ENCODE measurements at places on chromosomes 11 and 22.

- DNase-seq, result no peak
Measured at GRCh38 chr11:7657306-7658025, 15.8 kb downstream of the CYB5R2 start.

- no peak for DNase-seq
Measured at GRCh38 chr22:27207907-27208306, 550.5 kb downstream of the MIAT start.

- no peak for DNase-seq
Measured at GRCh38 chr11:10004526-10005113, 289.4 kb downstream of the SBF2 start.

- DNase-seq, result no peak
Measured at GRCh38 chr22:18031695-18032454, 7.5 kb upstream of the MICAL3 start.

- no peak for DNase-seq
Measured at GRCh38 chr22:23110190-23110921, 31.4 kb downstream of the RSPH14 start.

DNA sequence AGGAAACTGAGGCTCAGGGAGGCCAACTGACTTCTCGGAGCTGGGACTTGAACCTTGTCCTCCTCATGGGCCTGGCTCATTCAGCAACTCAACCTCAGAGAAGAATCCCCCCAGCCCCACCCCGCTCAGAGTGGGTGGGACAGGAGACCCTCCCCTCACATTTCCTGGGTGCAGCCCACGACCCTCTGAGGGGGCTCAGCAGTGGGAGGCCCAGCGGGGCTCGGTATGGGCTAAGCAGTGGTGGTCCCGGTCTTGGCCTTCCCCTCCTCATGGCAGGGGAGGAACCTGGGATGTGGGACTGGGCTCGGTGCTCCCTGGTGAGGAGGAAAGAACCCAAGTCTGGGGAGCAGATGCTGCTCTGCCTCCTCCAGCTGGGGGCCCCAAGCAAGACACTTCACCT, 14.2 kb upstream of the CABP7 start:
- no peak for DNase-seq

GRCh38 chr11:3165152-3165705, at the start of gene OSBPL5:
Gene OSBPL5 (minus strand): TSS chr11:3165310. CDS start chr11:3129148, 36,162 bp downstream.
- no peak for DNase-seq

GRCh38 chr11:36070213-36070953, 126.5 kb downstream of the LDLRAD3 start:
- no peak for DNase-seq

GRCh38 chr22:40703736-40704135, 24.5 kb downstream of the MCHR1 start:
- DNase-seq, result no peak

DNA sequence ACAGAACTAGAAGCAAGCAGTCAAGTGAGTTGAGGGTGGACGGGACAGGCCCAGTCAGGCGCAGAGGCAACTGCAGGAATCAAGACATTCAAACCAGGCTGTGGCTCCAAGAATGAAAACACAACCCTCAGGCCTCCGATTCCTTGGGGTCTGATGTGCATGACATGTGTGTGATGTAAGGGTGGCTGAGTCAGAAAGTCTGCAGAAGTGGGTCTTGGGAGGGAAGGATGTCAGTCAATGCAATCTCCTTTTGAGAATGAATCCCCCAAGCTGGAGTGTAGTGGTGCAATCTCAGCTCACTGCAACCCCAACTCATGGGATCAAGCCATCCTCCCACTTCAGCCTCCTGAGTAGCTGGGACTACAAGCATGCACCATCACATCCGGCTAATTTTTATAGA, 15.9 kb upstream of the PDE2A start:
- DNase-seq, result no peak

DNA sequence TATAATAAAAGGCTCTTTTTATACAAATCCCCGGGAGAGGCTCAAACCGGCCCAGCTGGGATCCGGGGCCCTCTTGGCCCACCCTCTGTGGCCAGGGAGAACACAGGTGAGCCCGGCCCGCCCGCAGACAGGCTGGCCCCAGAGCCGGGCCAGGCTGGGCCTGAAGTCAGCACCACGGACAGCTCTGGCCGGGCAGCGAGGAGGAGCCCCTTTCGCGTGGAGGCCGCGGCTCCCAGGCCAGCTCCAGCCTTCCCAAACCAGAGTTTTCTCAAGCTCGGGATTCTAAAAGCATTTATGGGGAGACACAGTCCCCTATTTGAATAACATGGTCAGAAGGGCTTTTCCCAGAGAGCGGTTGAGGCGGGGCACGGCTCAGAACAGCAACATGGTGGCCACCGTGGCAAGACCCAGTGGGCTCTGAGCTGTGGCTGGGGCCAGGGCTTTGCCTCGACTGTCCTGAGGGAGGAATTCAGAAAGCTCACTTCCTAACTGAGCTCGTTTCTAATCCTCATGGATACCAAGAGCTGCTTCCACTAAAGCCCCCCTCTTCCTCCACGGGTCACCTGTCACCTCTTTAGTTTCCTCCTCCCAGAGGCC, 115.4 kb downstream of the BRD1 start:
- no peak for DNase-seq

DNA sequence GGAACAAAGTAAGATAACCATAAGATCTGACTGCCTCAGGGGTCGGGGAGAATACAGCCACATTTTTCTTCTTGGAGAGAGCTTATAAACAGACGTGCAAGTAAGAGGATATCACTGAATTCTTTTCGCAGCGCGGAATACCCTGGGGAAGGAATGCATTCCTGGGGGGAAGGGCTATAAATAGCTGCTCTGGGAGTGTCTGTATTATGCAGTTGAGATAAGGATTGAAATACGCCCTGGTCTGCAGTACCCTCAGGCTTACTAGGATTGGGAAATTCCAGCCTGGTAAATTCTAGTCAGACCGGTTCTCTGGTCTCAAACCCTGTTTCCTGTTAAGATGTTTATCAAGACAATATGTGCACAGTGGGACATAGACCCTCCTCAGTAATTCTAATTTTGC, 1491.7 kb upstream of the RAG2 start:
- DNase-seq, result no peak

DNA sequence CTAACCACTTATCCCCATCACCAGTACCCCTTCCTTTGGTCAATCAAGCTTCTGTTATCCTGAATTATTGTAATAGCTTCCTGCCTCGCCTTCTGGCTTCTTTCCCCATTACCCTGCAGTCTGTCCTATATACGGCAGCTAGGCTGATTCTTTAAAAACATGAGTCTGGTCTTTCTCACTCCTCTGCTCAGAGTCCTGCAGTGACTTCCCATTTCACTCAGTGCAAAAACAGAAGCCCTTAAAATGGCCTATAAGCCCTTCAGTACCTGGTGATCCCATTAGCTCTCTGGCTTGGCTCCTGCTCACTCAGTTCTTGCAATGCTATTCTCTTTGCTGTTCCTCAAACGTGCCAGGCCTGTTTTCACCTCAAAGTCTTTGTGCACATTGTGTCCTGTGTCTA, 58.4 kb downstream of the JRKL start:
- no peak for DNase-seq

- DNase-seq, result no peak
Measured at GRCh38 chr11:66477263-66478201, 2.7 kb upstream of the DPP3 start.

DNA sequence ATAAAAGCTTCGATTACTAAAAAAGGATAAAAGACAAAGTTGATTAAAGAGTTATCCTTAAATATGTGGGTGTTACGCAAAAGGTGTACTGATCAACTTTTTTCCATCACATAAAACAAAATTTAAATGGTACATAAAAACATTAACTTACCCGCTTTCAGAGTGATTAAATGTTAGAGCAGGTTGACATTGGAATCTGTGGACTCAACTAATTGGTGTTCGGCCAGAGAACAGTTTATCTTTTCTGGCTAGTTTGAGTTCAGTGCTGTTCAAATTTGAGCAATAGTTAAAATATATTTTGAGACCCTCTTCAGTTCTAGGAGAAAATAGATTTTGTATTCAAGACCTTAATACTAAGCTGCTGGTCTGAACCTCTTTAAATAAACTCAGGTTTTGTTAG, 56.1 kb downstream of the ATM start:
- DNase-seq, result no peak

DNA sequence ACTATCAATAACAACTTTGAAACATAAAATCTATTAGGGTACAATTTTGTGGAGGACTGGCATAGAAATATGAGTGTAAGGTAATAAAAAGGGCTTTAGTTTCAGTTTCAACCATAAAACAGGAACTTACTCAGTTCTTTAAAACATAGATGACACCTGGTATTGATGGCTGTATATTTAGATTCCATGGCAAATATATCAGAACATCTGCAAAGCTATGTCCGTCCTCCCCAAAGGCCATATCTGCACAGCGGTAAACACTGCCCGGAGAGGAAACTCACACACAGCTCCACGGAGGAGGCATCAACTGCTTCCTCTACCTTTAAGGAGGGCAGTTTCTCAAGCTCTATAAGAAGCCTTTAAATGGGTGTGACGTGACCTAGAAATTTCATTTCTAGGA, 993.3 kb downstream of the BRD1 start:
- no peak for DNase-seq

DNA sequence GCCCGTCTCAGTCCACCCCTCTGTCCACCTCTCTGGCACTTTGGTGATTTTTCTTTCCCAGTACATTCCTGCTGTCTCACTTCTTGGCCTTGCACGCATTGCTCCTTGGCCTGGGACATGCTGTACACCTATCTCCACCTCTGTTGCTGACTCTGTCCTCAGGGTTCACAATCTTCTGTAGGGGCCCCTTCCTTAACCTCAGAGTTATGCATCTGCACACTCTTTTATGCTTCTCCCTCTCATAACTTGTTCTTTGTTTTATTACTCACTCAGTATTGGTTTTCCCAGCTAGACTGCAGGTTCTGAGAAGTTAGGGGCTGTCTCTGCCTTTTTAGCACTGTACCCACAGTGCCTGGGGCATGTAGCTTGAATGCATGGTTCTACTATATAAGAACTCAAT, 139.1 kb upstream of the MTMR2 start:
- no peak for DNase-seq

DNA sequence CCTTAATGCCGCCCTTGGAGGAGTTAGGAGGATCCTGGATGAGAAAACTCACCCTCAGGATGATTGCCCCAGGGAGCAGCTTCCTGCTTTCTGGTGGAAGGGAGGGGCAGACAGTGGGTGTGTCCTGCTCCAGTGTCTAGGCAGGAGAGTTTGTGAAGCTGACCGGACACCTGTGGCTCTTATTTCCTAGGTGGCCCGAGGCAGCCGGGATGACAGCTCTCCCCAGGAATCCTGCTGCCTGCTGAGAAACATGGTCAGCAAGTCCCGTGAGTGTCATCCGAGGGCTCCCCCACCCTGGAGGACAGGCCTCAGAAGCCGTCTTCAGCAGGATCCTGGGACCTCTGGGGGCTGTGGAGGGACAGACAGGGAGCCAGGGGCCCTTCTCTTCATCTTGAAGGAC, 50.4 kb downstream of the ST3GAL4 start:
- no peak for DNase-seq

- no peak for DNase-seq
Measured at GRCh38 chr11:67321313-67321871, 18.1 kb downstream of the SSH3 start.

DNA sequence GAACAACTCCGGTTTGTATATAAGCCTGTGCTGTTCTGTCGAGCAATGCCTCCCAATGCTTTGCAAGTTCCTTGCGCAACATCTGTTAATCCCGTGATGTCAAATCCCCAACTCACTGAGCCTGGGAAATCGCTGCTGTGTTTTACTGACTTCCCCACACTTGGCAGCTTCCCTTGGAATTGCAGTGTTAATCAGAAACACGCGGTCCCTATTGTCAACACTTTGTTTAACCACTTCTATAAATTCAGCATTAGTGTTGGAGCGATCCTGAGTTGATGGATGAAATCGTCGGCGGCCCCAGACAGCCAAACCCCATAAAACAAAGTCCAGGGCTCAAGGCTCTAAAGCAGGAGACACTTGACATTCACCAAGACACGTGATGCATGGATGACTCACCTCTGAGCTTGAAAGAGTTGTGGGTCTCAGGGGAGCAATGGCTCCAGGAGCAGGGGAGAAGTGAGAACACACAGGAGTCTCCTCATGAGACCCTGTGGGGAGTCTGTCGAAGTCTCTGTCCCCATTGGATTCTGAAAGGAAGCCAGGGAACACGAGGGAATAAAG, 555.3 kb downstream of the MIAT start:
- no peak for DNase-seq

- DNase-seq, result no peak
Measured at GRCh38 chr22:39343259-39344045, 6.3 kb upstream of the SYNGR1 start.

- DNase-seq, result no peak
Measured at GRCh38 chr22:21947040-21948014, 5.3 kb downstream of the PPM1F start.

DNA sequence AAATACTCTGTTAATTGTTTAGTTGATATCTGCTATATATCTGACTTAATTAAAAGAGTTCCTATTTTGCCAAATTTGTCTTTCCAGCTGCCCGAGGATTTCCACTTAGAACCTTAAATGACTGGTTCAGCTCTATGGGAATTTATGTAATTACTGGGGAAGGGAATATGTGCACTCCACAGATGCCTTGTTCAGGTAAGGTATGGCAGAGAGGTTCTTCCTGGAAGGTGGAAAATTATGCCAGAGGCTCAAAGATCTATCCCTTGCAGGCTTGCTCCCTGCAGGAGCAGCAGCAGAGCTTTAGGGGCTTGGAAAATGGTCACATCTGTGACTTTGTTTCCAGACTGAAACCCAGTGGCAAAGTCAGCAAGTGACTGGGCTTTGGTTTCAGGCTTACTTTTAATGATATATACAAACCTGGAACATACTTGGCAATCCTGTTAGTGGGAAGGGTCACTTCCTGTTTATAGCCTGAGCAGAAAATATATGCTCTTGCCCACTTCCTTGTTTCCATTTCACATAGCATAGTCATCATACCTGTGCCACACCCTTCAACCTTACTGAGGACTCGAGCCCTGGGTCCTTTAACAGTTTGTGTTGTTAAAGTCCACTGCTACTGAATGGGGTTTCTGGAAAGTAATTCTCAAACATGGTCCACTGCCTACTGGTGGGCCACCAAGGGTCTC, 23.7 kb downstream of the WBP2NL start:
- DNase-seq, result no peak
